ENCODE measurements at places on chromosomes 2 and 18.
A peak's percentile ranks its signal among the peaks of the same experiment; 100 is the strongest.

- peak within 1 kb of the TSS; percentile 81 for H3K4me3 ChIP-seq
- no peaks in the 10 kb centered on the region for H3K36me3 ChIP-seq
- peaks cover 14% of the 10 kb centered on the region for H3K27me3 ChIP-seq
- H3K4me1 ChIP-seq = peaks cover 17% of the 10 kb centered on the region
- H3K27ac ChIP-seq = peak within 1 kb of the TSS; percentile 72
- peak; percentile 71 for DNase-seq
Observed at GRCh38 chr18:69400253-69400975, at the start of gene DOK6. DOK6 (plus strand) TSS chr18:69400888.

DNA sequence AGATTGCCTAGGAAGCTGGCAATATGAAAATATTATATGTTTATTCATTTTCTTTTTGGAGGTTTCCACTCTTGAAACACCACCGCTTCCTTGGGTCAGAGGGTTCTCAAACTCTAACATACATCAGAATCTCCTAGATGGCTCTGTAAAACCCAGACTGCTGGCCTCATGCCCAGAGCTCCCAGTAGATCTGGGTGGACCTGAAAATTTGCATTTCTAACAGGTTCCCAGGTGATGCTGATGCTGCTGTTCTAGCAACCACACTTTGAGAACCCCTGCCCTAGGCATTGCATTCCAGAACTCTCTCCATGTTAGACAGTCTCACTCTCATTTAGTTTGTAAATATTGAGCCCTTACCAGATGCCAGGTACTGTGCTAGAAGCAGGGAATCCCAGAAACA lies 139.4 kb downstream of the FAM210A start:
- H3K4me3 ChIP-seq = no peak overlapping the region
- H3K27ac ChIP-seq = no peak overlapping the region
- peaks cover 21% of the 10 kb centered on the region for H3K4me1 ChIP-seq
- peaks cover 9% of the 10 kb centered on the region for H3K36me3 ChIP-seq
- no peaks in the 10 kb centered on the region for H3K27me3 ChIP-seq

DNA sequence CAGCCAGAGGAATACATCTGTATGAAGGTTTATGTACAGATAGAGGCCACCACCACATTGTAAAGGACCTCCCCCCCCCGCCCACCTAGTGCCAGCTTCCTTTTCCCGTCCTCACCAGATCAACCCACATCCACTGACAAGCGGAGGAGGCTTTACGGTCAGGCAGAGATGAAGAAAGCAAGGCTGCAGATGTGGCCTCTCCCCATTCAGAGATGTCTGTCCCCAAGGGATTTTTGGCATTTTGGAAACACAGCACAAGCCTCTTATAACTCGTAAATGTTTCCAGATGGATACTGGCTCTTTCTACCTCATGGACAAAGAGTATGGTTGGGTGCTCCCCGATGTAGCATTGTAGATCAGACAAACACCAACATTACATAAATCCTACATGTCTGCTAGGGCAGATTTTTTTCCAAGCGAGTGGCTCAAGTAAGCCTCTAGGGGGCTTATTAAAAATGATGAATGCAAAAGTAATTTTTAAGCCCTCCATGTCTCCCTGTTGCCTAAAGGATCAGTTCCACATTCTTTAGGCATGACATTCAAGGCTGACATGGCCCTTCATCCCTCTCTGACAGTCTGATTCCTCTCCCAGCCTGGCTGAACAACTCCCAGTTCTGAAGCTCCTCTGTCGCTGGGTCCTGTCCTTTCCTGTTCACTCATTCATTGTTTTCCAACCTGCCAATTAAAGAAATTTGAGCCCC lies 11.7 kb downstream of the VIT start:
- H3K4me3 ChIP-seq = no peak overlapping the region
- no peak for DNase-seq
- no peaks in the 10 kb centered on the region for H3K4me1 ChIP-seq
- no peaks in the 10 kb centered on the region for H3K36me3 ChIP-seq

DNA sequence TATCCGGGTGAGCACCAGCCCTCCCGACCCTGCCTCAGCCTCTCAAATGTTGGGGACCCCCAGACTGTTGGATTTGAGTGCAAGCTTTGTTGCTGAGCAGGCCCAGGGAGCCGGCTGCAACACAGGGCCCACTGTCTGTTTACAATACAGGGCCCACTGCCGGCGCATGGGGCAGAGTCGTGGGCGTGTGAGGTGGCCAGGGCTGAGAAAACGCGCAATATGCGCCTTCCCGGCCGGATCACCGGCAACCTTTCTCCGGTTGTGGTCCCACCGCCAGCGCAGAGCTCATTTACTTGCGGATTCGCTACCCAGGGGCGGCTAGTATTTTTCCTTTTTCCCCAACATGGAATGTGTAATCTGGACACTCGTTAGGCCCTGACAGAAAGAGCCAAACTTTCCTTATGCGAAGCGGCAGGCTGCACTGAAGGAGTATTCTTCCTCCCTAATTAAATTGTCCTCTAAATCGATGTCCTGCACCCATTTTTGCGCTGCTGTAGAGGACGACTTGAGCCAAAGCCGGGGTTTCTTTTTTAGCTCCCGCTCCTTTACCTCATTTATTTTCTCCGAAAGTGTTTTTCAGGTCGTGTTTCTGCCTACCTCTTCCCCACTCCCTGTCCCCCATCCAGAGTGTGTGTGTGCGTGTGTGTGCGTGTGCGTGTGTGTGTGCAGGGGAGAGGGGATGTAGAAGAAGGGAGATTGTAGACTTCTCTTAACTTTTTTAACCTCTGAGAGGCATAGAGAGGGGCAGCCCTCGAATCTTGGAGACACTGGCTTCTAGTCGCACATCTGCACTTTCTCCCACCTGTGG lies 2.7 kb downstream of the OTX1 start:
- peaks cover 92% of the 10 kb centered on the region for H3K4me1 ChIP-seq
- H3K4me3 ChIP-seq = no peak overlapping the region
- no peak overlapping the region for H3K27ac ChIP-seq

GRCh38 chr2:20604951-20605381 lies 45.9 kb downstream of the HS1BP3 start:
- peak overlapping the region; percentile 57 for H3K27ac ChIP-seq
- no peaks in the 10 kb centered on the region for H3K27me3 ChIP-seq
- H3K4me1 ChIP-seq = peaks cover 37% of the 10 kb centered on the region
- H3K36me3 ChIP-seq = no peaks in the 10 kb centered on the region
- no peak overlapping the region for H3K4me3 ChIP-seq

DNA sequence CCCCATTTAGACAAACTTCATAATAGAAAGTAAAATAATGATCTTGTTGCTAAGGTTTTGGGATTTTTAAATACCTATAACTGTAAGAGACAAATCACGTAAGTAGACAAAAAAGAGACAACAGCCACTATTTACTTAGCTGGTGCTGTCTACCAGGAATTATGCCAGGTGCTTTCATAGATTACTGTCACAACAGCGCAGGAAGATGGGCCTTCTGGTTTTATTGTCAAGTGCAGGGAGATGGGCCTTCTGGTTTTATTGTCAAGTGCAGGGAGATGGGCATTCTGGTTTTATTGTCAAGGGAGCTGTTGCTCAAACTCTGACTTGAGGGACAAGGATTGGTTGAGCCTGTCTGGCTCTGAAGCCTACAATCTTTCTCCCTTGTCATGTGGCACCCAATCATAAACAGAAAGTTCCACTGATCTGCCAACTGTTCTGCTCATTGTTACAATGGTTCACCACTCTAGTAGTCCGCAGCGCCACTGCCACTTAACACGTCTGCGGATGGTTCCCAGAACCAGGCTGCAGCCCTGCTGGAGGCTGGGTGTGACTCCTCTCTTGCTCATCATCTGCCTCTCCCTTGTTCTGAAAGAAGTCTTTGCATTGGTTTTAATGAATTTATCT lies 95.0 kb downstream of the RNF144A start:
- peaks cover 50% of the 10 kb centered on the region for H3K4me1 ChIP-seq
- H3K36me3 ChIP-seq = peaks cover 9% of the 10 kb centered on the region
- H3K27me3 ChIP-seq = no peaks in the 10 kb centered on the region
- H3K27ac ChIP-seq = no peak overlapping the region

- DNase-seq = no peak
- H3K4me1 ChIP-seq = no peaks in the 10 kb centered on the region
- no peaks in the 10 kb centered on the region for H3K36me3 ChIP-seq
- no peak overlapping the region for H3K27ac ChIP-seq
Observed at GRCh38 chr2:80365762-80366161, 61.2 kb upstream of the LRRTM1 start.

GRCh38 chr2:112199188-112199587 lies 55.7 kb downstream of the ZC3H8 start:
- H3K4me3 ChIP-seq = no peak overlapping the region
- DNase-seq = no peak
- H3K36me3 ChIP-seq = no peaks in the 10 kb centered on the region
- H3K27me3 ChIP-seq = no peaks in the 10 kb centered on the region
- H3K4me1 ChIP-seq = no peaks in the 10 kb centered on the region

GRCh38 chr2:71710367-71711132 lies 257.2 kb downstream of the DYSF start:
- DNase-seq = no peak
- no peaks in the 10 kb centered on the region for H3K27me3 ChIP-seq
- H3K27ac ChIP-seq = no peak overlapping the region
- no peaks in the 10 kb centered on the region for H3K4me1 ChIP-seq

- H3K4me3 ChIP-seq = no peak overlapping the region
- H3K27ac ChIP-seq = peak overlapping the region; percentile 61
Observed at GRCh38 chr2:241860184-241861078, 1.7 kb upstream of the PDCD1 start.

GRCh38 chr2:23753291-23754010 lies 173.5 kb downstream of the ATAD2B start:
- H3K27me3 ChIP-seq = no peaks in the 10 kb centered on the region
- DNase-seq = no peak
- no peak overlapping the region for H3K4me3 ChIP-seq
- no peaks in the 10 kb centered on the region for H3K4me1 ChIP-seq

GRCh38 chr18:35189510-35189909 lies 51.3 kb upstream of the ZNF397 start:
- no peaks in the 10 kb centered on the region for H3K27me3 ChIP-seq

DNA sequence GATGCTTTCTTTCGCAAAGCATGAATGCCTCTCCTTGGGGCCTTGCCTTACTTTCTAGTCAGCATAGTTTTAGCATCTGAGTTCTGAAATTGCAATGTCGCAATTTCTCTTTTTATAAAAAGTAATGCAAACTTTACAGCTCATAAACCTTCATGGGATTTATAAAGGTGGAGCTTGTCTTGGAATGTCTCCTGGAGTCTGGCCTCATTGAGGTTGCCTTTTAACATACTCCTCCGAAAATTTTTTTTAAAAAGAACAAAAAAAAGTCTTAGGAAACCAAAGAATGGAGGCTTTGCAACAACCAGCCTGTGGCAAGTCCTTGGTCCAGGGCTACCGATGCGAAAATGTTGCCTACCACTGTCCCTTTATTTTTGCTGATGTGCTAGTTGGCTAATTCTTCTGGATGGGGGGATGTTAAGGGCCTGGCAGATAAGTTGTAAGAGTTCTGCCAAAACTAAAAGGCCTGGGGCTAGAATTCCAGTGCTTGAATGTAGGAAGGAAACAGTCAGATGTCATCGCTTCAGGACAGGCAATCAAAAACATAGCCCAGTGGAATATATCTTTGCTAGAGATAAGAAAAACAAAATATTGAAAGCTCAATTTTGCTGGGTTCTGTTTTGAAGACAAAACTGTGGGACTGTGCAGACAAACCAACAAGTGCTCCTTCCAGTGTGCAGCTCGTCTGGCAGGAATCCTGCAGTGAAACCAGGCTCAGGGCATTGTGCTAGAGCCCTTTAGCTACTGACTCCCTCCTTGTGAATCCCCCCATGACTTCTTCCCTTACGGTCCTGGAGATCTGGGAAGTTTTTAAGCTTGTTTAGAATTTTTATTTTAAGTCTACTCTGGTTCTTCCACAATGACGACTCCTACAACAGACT lies 213.0 kb downstream of the PIEZO2 start:
- no peak for DNase-seq
- H3K36me3 ChIP-seq = no peaks in the 10 kb centered on the region

- no peak overlapping the region for H3K4me3 ChIP-seq
- no peaks in the 10 kb centered on the region for H3K27me3 ChIP-seq
- no peak overlapping the region for H3K27ac ChIP-seq
- H3K36me3 ChIP-seq = peaks cover 15% of the 10 kb centered on the region
- H3K4me1 ChIP-seq = peaks cover 4% of the 10 kb centered on the region
- DNase-seq = no peak
Observed at GRCh38 chr18:79011300-79011870, 31.8 kb downstream of the SALL3 start.

GRCh38 chr18:31634331-31634713 lies 42.6 kb downstream of the TTR start:
- no peak for DNase-seq
- no peaks in the 10 kb centered on the region for H3K27me3 ChIP-seq
- H3K4me1 ChIP-seq = no peaks in the 10 kb centered on the region
- peaks cover 7% of the 10 kb centered on the region for H3K36me3 ChIP-seq
- no peak overlapping the region for H3K27ac ChIP-seq

DNA sequence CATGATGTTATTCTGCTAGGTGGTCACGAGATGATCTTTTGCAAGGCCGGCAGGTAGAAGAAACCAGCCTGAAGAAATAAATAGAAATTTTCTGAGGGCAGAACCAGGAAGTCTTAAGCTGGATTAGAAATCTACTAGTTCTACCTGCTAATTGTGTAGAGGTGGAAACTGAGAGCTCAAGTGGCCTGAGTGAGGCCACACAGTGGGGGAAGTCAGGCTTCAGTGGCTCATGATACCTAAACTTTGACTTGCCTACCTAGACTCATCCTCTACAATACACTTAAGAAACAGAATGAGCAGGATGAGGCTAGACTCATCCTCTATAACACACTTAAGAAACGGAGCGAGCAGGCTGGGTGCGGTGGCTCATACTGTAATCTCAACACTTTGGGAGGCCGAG lies 134.9 kb upstream of the NDUFV2 start:
- H3K36me3 ChIP-seq = no peaks in the 10 kb centered on the region
- H3K4me3 ChIP-seq = no peak overlapping the region
- no peak for DNase-seq

GRCh38 chr2:126913881-126914615 lies 15.4 kb downstream of the TEX51 start:
- DNase-seq = peak; percentile 68
- H3K36me3 ChIP-seq = no peaks in the 10 kb centered on the region
- no peaks in the 10 kb centered on the region for H3K4me1 ChIP-seq

DNA sequence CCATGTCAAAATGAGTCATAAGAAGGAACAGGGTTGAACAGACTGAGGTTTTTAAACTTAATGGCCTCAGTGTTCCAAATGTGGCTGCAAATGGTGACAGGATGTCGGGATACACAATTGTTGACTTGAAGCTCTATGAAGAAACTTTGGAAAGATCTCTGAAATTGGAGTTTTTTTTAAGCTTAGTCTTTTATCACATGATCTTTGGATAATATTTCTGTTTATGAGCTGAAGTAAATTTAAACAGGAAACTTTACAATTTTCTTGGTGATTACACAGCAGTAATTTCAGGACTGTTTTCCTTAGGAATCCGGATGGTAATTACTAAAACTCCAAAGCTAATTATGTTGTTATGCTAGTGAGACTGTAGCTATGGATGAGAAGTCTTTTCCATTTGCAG lies 199.1 kb upstream of the NRXN1 start:
- no peak overlapping the region for H3K27ac ChIP-seq
- DNase-seq = no peak
- no peaks in the 10 kb centered on the region for H3K36me3 ChIP-seq
- H3K4me3 ChIP-seq = no peak overlapping the region
- no peaks in the 10 kb centered on the region for H3K27me3 ChIP-seq

GRCh38 chr2:80459028-80459427 lies 154.5 kb upstream of the LRRTM1 start:
- H3K27me3 ChIP-seq = no peaks in the 10 kb centered on the region
- H3K36me3 ChIP-seq = no peaks in the 10 kb centered on the region
- no peak overlapping the region for H3K4me3 ChIP-seq

GRCh38 chr2:37323781-37324535 lies 675 bp downstream of the PRKD3 start:
- H3K4me3 ChIP-seq = peak overlapping the region; percentile 81
- peak overlapping the region; percentile 90 for H3K27ac ChIP-seq
- H3K4me1 ChIP-seq = peaks cover 4% of the 10 kb centered on the region
- DNase-seq = peak; percentile 51
- H3K27me3 ChIP-seq = peaks cover 7% of the 10 kb centered on the region
- no peaks in the 10 kb centered on the region for H3K36me3 ChIP-seq
